ENCODE measurements at places on chromosomes 2 and 18. TPM values are rescaled to one million over a fixed set of nuclear protein-coding genes. Genes with fewer than 3 reads are reported as not detected.

ANXA4 gene
- 65.6 TPM for total RNA-seq

TUBA4A gene
- total RNA-seq = 73.3 TPM

RIT2 gene
- not detected for total RNA-seq

DNA sequence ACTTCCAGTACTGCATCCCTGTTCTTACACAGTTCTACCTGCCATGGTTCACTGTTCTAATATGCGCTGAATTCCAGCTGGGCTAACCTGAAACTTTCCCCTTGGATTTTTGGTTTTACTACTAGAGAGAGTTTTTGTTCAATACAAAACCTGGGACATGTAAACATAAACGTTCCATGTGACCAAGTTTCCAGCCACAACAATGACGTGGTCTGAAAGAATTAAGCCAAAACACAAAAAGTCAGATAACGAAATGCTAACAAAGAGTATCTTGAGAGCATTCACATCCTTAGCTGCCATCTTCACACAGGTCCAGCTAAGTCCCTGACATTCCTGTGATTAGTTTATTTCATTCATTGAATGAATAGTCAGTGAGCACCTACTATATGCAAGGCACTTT, 467.0 kb upstream of the PKDCC start:
- no peak overlapping the region for H3K4me3 ChIP-seq
- H3K27ac ChIP-seq = no peak overlapping the region
- H3K4me1 ChIP-seq = no peaks in the 10 kb centered on the region
- no peaks in the 10 kb centered on the region for H3K27me3 ChIP-seq
- H3K36me3 ChIP-seq = no peaks in the 10 kb centered on the region

DNA sequence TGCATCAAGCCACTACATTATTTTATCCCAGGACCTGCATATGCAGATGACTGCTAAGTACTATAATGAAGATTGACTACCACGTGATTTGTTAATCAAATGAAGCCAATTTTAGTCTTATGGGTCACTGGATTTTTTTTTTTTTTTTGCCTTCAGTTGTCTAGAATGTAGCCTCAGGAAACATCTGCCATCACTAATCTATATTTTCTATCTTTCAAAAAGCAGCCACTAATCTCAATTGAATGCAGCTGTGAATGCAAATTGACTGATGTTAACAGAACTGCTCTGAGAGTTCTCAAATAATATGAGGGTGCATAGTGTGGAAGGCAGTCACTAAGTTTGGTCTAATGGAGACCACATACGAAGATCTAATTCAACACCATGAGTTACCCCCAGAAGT, 106.3 kb downstream of the ABCA12 start:
- no peaks in the 10 kb centered on the region for H3K4me1 ChIP-seq
- no peak overlapping the region for H3K4me3 ChIP-seq
- no peaks in the 10 kb centered on the region for H3K27me3 ChIP-seq
- H3K36me3 ChIP-seq = no peaks in the 10 kb centered on the region
- H3K27ac ChIP-seq = no peak overlapping the region

GRCh38 chr2:83844490-83844889, 614.6 kb downstream of the SUCLG1 start:
- DNase-seq = no peak
- no peaks in the 10 kb centered on the region for H3K36me3 ChIP-seq
- H3K4me3 ChIP-seq = no peak overlapping the region
- H3K27me3 ChIP-seq = no peaks in the 10 kb centered on the region

GRCh38 chr2:145277922-145278321, 758.0 kb upstream of the ZEB2 start:
- DNase-seq = no peak
- H3K27ac ChIP-seq = no peak overlapping the region
- H3K36me3 ChIP-seq = no peaks in the 10 kb centered on the region
- no peak overlapping the region for H3K4me3 ChIP-seq
- H3K27me3 ChIP-seq = no peaks in the 10 kb centered on the region

All from breast epithelium (tissue), 4 donors.